ENCODE measurements at places on chromosomes 7 and 10. TPM values are rescaled to one million over a fixed set of nuclear protein-coding genes. Genes with fewer than 3 reads are reported as not detected.

Gene SLC18A3
- not detected for total RNA-seq

DNA sequence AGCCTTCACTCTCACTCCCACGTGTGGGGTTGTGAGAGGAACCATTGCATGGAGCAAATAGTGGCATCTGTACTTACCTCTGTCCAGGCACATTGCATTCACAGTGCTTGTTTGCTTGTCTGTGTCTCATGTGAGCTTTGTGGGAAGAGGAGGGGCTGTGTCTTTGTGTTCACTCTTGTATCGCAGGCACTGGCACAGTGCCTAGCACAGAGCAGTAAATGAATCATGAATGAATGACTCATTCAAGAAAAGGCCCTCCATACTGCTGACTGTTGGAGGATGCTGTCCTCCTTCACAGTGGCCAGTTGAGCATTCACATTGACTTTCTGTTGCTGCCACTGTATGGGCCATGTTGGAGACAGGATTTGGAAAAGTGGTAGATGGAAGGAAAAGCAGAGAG lies 125.3 kb downstream of the SORCS3 start:
- DNase-seq = no peak

Gene ZRANB1
- 11.5 TPM for total RNA-seq

Gene UBTD1
- 1.3 TPM for total RNA-seq

DNA sequence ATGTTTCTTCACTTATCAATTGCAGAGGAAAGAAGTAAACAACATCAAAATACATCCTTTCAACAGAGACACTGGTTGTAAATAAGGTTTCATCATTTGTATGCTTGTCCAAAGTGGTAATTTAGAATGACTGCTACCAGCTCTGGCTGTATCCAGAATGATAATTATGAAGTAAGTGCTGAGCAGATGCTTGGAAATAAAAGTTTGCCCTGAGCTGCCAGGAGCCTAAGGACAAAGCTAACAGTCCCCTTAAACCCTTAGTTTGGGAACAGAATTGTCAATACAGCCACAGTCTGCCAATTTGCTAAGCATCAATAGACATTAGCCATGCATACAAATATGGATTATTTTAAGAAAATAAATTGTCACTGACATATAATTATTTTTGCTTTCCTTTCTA lies 147.0 kb upstream of the SLC13A1 start:
- no peak for DNase-seq

DNA sequence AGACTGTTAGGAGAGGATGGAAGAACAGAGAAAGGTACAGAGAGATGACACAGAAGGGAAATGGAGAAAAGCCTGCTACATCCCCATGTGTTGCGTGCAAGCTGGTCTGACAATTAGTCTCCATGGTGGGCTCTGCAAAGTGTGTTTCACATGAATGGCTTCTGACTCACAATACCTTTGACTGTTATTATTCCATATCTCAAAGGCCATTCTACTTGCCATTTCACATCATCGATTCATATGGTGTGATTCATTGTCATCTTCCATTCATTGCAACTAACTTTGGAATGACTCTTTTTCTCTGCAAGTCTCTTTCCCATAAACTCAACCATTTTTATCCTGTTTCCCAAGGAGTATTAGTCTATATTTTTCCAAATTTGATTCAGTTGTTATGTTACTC lies 208.9 kb upstream of the INHBA start:
- no peak for DNase-seq

Gene MRPS33
- 111 TPM for total RNA-seq

GRCh38 chr7:80659120-80660055 lies 20.9 kb downstream of the CD36 start:
- no peak for DNase-seq

- DNase-seq = no peak
Observed at GRCh38 chr10:115706026-115706425, 567.0 kb downstream of the GFRA1 start.

- no peak for DNase-seq
Observed at GRCh38 chr10:58318346-58318745, 16.5 kb upstream of the UBE2D1 start.

Gene ITPRIP
- total RNA-seq = 19.4 TPM

Gene IFIT2
- 37.0 TPM for total RNA-seq

GRCh38 chr7:104150470-104150869 lies 57.3 kb downstream of the ORC5 start:
- DNase-seq = no peak

Gene CREB3L2
- total RNA-seq = 21.8 TPM

Gene CYP51A1
- 57.3 TPM for total RNA-seq

Gene MBLAC1
- total RNA-seq = 3.2 TPM

DNA sequence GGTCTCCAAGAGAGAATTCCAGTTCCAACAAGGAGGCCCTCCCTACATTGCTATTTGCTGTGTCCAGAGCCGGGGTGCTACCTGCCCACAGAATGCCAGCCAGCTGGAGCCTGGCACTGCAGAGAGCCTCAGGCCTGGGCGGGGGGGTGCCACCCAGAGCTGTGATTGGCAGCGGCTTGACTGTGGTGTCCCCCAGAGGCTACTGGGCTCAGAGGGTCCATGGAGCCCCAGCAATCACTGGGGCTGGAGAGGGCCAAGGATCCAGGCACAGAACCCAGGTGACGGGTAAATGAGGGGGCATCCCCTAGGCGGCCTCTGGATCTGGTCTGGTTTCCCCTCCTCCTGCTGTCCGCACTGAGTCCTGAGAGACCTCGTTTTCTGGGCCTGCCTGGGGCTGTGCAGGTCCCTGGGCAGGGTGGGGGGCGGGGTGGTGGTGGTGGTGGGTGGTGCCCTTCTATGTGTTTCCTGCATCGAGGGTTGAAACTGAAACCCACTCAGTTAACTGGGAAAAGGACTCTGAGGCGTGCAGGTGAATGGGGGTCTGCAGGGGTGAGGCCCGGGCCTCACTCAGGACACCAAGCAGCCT lies 12.6 kb downstream of the DPYSL4 start:
- DNase-seq = no peak

Gene VGF
- not detected for total RNA-seq

Gene EBLN1
- not detected for total RNA-seq

GRCh38 chr7:134722786-134723322 lies 56.6 kb upstream of the CALD1 start:
- DNase-seq = no peak

DNA sequence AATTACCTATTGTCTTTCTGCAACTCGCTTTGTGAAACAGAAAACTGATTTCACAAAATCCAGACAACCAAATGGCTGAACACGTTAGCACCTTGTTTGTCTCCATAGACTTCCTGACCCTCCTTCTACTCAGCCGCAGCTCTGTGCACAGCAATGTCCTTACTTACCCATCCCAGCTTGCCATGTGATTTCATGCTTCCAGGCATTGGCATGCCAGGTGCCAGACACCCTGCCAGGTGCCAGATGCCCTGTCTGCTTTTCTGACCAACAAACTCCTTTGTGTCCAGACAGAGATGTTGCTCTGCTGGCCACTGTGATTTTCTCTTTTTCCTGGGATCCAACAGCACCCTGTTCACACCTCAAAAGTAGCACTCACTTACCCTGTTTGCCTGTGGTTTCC lies 16.1 kb upstream of the FAM170B start:
- DNase-seq = no peak

- no peak for DNase-seq
Observed at GRCh38 chr7:20776214-20776911, 10.3 kb downstream of the SP8 start.

Gene COBL
- not detected for total RNA-seq

DNA sequence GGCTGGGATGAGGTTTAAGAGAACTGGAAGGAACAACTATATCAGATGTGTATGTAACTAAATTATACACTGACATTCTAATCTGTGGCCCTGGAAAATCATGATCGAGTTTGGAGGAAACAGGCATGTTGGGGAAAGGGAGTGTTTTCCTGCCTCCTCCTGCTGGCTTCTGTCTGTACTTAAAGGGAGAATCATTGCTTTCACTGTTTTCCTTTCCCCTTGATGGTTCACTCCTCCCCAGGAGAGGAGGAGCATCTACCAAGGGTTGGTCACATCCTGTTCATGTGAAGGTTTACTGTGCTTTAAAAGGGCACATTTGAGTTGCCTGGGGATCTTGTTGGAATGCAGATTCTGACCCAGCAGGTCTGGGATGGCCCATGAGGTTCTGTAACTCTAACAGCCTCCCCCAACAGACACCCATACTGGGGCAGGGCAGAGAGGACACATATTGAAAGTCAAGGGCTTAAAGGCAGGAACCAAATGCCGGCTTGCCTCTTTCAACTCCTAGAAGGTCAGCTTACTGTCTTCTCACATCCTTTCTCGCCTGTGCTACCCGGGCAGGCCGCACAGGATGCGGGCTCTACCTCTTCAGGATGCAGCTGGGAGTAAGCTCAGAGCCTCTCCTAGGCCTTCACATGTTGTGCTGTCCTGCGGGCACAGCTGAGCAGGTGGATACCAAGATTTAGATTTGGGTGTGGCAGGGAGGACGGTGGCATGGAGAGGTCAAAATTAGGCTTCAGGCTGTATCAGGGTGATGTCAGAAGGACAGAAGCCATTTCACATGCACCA lies 694.8 kb downstream of the KCNMA1 start:
- no peak for DNase-seq

- DNase-seq = no peak
Observed at GRCh38 chr7:80008039-80008438, 126.6 kb upstream of the GNAI1 start.

GRCh38 chr10:119090026-119090795 lies 9.6 kb upstream of the EIF3A start:
- no peak for DNase-seq

- DNase-seq = no peak
Observed at GRCh38 chr10:112815269-112816032, 134.6 kb upstream of the TCF7L2 start.

DNA sequence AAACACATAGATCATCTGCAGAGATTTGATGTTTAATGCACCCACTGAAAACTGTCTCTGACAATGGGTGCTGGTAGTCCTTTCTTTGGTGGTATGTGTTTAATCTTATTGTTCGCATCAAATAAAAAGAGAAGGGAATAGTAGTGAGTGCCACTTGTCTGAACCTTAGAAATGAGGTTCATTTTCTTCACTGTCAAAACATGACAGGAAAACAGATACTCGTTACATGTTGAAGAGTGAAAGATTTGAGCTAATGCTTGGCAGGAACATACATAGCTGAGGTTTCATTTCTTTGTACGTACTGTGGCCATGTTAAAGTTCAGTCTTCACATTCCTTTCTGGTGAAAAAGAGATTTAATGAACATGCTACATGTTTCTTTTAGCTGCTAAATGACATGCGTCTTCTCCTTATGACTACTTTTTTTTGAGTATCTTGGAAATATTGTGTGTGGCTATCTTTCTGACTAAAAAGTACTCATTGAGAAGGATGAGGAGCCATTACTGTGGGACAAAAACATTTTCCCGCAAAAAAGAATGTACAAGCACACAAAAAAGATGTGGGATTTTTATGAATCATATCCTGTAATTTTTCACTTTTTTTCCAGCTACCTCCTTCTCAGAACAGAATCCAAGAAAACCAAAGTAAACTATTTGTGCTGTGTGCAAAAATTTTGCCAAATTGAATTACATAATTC lies 108.0 kb downstream of the TWIST1 start:
- DNase-seq = no peak
